Vagina (tissue), 2 donors: ENCODE measurements at places on chromosomes 16 and 17. TPM values are rescaled to one million over a fixed set of nuclear protein-coding genes. Genes with fewer than 3 reads are reported as not detected.

DNAI2 gene
- not detected for total RNA-seq

APOH gene
- not detected for total RNA-seq

GRCh38 chr16:71557954-71558582 is 18.8 kb downstream of the TAT start:
- DNase-seq, result no peak

DNA sequence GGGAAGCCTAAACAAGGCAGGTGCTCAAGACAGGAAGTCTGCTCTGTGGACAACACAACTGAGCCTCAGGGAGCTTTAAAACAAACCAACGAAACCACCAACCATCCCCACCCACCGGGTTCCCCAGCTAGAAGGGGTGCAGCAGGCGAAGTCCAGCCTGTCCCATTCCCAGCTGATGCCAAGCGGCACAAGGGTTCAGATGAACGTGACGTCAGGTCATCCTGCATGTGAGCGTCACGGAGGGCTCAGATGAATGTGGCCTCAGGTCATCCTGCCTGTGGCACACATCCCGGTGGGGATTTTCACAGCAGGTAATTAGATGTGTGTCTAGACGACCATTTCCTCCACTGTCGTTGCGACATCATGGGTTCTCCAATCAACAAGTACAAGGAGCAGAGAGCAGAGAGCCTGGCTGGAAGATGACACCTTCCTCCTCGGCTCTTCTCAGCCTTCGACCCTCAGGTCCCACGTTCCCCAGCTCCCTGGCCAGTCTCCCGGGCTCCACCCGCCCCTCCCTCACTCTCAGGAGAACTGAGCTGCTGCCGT is 246.5 kb downstream of the FOXL1 start:
- no peak for DNase-seq

GRCh38 chr16:58809213-58809612 is 75.1 kb upstream of the GOT2 start:
- DNase-seq, result no peak

DNA sequence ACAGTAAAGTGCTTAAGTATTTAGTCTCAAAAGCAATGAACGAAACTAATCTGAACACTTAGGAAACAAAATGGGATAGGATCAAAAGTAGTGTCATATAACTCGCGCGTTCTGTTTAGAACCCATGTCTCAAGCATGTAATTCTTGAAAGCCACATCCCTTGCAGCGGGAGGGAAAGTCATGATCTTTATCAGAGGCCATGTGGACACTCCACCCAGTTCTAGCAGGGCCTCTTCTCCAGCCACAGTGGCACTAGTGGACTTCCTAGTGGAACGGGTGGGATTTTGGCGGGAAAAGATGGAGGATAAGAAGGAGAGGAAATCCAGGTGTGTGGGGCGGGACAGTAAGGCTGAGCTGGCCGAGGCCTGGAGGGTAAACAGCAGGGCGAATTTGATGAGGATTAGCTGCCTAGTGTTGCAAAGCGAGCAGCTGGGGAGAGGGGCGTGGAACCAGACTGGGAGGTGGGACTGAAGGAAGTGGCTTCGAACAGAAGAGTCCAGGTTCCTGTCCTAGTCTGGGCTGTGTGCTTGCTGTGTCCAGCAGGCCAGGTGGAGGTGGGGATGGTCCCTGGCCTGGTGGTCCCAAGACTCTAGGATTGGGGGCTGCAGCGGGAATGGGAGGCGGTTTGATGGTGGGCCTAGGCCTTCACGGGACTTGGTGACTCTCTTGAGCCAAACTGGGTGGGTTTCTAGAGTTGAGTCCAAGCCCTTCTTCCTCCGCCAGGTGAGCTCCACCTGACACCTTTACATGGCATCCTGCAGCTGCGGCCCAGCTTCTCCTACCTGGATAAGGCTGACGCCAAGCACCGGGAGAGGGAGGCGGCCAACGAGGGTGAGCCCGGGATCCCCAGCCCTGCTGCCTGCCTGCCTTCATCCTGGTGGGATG is 15.9 kb downstream of the POLR3E start:
- no peak for DNase-seq

DNA sequence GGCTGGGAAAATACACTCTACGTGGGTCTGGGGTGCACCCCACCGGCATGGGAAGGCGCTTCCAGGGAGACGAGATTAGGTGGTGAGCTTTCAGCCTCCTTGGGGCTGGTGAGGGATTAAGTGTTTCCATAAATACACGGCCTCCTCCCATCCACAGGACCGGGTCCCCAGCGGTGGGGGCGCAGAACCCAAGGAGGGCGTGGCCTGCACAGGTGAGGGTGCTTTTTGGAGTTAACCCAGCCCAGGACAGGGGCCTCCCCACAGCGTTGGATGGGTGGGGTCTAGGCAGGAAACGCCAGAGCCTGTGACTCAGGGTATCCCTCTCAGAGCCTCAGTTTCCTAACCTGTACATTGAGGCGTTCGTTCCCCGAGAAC is 1.1 kb downstream of the C16orf74 start:
- DNase-seq, result no peak

- DNase-seq, result no peak
These were observed 24.6 kb downstream of the CNGB1 start for GRCh38 chr16:57946181-57946801.

GRCh38 chr17:42288803-42289610 is 709 bp downstream of the STAT5A start:
- no peak for DNase-seq

DNA sequence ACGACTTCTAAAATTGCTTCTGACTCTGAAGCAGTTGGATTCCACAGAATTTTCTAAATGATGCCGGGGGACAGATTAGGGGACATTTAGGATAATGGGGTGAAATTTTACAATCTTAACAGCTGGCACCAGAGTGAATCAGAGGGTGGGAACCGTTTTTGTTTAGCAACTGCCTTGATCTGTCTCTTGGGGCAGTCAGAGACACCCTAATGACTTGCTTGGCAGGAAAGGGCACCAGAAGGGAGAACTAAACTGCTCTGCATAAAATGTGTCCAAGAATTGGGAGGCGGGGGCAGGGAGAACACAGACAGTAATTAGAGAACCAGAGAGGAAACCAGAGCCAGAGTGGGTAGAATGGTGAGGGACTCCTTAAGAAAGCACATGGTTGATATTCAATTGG is 6.1 kb upstream of the ABCC12 start:
- no peak for DNase-seq

GRCh38 chr17:43905400-43905984 is 1.8 kb downstream of the MPP2 start:
- DNase-seq, result no peak

- DNase-seq, result no peak
These were observed 262.8 kb downstream of the ZFHX3 start for GRCh38 chr16:72785171-72785570.
